ENCODE measurements at places on chromosomes 2 and 18. TPM values are rescaled to one million over a fixed set of nuclear protein-coding genes. Genes with fewer than 3 reads are reported as not detected.

Gene RNF144A
- total RNA-seq, result 0.47 TPM

Gene PSTPIP2
- total RNA-seq, result 27.9 TPM

Gene SERPINB4
- total RNA-seq, result not detected

Gene GALM
- not detected for total RNA-seq

Gene TEKT4
- total RNA-seq, result not detected

Gene TLX2
- not detected for total RNA-seq

Gene NEU2
- total RNA-seq, result not detected

Gene SPATA3
- not detected for total RNA-seq

Gene HOXD3
- total RNA-seq, result not detected

Gene ZNF521
- not detected for total RNA-seq

Gene AOX1
- 76.6 TPM for total RNA-seq

Gene TFPI
- total RNA-seq, result 71.1 TPM

Gene AQP12B
- total RNA-seq, result not detected

Gene IAH1
- total RNA-seq, result 82.3 TPM

- no peak for DNase-seq
Observed at GRCh38 chr2:183172220-183172887, 48.1 kb downstream of the NUP35 start.

DNA sequence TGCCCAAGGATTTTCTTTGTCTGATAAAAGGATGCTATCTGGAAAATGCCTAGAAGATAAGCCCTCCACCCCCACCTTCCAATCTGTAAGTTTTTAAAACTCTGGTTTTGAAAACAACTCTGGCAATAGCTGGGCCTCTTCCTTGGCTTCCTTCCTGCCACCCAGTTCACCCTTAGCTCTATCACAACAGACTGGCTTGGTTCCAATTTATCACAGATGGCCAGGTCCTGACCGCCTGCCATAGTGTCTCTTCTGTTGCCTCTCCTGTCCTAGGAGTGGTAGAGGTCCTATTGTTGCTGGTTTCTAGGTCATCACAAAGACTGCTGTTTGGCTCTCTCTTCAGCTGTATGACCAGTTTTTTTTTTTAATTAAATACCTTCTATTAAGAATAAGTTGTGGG lies 1727.9 kb upstream of the SLC39A10 start:
- no peak for DNase-seq

DNA sequence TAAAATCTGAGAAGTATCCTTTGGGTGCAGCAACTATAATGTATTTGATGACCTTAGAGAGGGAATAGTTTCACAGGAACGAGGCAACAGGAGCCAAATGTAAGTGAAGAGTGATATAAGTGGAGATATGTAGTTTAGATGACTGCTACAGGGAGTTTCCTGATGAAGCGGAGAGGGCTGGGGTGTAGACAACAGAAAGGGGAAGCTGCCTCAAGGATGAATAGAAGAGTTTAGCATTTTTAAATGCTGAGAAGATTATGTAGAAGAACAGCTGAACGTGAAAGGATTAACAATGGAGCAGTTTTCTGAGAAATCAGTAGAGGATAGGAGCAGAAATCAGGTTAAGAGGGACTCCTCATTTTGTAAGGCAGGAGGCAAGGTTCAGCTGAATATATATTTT lies 133.3 kb downstream of the LCLAT1 start:
- no peak for DNase-seq

GRCh38 chr2:121212661-121213325 lies 72.2 kb downstream of the TFCP2L1 start:
- no peak for DNase-seq

GRCh38 chr18:37631422-37631821 lies 65.8 kb upstream of the CELF4 start:
- DNase-seq, result no peak

- DNase-seq, result peak; percentile 48
Observed at GRCh38 chr2:134762508-134762907, 43.7 kb upstream of the TMEM163 start.

GRCh38 chr2:10171006-10171800 lies 48.7 kb downstream of the RRM2 start:
- no peak for DNase-seq

GRCh38 chr2:197850882-197851450 lies 46.6 kb downstream of the PLCL1 start:
- DNase-seq, result peak; percentile 20

DNA sequence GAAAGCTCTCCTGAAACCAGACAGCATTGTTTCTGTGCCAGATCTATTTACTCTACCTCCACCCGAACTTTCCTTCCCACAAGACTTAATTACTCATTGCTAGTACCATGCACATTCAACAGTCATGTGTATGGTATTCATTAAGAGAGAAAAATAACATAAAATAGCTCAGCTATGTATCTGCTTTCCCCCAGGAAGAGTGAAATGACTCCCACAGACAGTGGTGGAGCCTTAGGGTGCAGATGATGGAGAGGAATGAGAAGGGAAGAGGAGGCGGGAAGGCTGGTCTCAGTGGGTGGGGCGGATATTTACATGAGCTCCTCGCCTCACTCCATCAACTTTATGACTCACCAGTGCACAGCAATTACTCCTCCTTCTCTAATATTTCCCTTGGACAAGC lies 724.5 kb downstream of the EPHA4 start:
- peak; percentile 75 for DNase-seq

DNA sequence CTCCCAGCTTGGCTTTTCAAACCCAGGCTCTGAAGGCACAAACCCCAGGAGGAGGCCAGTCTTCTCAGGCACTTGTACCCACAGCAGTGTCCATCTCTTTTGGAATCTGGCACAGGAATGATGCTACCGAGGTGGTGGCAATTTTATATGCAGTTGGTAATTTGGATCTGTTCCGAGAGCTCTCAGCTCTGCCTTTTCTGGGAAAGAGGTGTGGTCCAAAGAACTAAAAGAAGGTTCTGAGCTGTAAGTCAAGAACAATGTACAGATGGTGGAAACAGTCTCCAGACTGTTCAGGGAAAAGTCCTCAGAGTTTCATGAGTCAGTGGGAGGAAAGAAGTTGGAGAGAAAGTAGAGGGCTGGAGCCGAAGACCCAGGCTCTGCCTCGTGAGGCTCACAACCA lies 353.4 kb downstream of the TGIF1 start:
- DNase-seq, result no peak

- no peak for DNase-seq
Observed at GRCh38 chr2:120218181-120218580, 5.0 kb downstream of the TMEM185B start.

DNA sequence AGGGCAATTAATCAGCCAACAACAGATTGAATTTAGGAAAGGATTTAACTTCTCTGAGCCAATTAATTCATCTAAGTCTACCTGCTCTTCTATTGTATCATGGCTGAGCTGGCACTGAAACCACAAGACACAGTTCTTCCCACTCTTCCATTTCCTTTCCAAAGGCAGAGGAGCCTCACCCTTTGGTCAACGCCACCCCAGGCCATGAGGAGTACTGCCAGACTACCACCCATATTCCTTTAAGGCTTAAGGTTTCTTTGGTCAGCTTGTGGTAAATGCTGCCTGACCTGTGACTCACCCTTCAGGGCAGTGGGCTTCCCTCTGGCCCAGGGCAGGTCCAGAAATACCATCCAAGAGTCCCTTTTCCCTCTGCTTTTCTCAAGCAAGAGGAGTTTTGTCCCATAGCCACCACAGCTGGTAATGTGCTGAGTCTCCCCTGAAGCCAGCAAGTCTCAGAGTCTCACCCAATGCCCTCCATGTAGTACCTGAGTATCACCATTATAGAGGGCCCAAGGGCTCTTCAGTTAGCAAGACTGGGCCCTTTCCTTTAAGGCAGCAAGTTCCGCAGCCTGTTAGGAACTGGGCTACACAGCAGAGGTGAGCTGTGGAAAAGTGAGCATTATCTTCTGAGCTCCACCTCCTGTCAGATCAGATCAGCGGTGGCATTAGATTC lies 900.5 kb upstream of the CRIM1 start:
- peak; percentile 61 for DNase-seq

- no peak for DNase-seq
Observed at GRCh38 chr2:30932870-30933269, 125.6 kb upstream of the CAPN13 start.

Measured in MCF 10A (cell line).